Myometrial cell (primary cell): ENCODE measurements at places on chromosomes 16 and 17. TPM values are rescaled to one million over a fixed set of nuclear protein-coding genes. Genes with fewer than 3 reads are reported as not detected.

The MT4 gene
- not detected in 2 replicates for total RNA-seq

The CIAPIN1 gene
- 33.7 and 37.7 TPM in 2 replicates for total RNA-seq

The KRTAP3-1 gene
- total RNA-seq: not detected in 2 replicates

The SDR42E2 gene
- total RNA-seq: not detected in 2 replicates

The PIRT gene
- not detected in 2 replicates for total RNA-seq

The NGFR gene
- total RNA-seq: not detected in 2 replicates

The MYCBPAP gene
- total RNA-seq: 1.2 TPM in 1 of 2 replicates, not detected in the other

The PCTP gene
- 20.2 and 20.5 TPM in 2 replicates for total RNA-seq

The PRSS27 gene
- 0.29 and 0.35 TPM in 2 replicates for total RNA-seq

The OTOA gene
- total RNA-seq: not detected in 2 replicates

The NOXO1 gene
- not detected in 2 replicates for total RNA-seq

The YPEL2 gene
- total RNA-seq: 2.9 and 3.4 TPM in 2 replicates

The KRT33A gene
- not detected in 2 replicates for total RNA-seq

The CD300LG gene
- total RNA-seq: not detected in 2 replicates
